ENCODE measurements at places on chromosomes 12 and 14.

- DNase-seq = peak; percentile 71
Observed at GRCh38 chr12:48350249-48351021, at the start of gene ZNF641. ZNF641 (minus strand) TSS chr12:48350919; CDS start chr12:48348090, 2,829 bp downstream.

- no peak for DNase-seq
Observed at GRCh38 chr14:36988989-36989388, 183.4 kb downstream of the SLC25A21 start.

DNA sequence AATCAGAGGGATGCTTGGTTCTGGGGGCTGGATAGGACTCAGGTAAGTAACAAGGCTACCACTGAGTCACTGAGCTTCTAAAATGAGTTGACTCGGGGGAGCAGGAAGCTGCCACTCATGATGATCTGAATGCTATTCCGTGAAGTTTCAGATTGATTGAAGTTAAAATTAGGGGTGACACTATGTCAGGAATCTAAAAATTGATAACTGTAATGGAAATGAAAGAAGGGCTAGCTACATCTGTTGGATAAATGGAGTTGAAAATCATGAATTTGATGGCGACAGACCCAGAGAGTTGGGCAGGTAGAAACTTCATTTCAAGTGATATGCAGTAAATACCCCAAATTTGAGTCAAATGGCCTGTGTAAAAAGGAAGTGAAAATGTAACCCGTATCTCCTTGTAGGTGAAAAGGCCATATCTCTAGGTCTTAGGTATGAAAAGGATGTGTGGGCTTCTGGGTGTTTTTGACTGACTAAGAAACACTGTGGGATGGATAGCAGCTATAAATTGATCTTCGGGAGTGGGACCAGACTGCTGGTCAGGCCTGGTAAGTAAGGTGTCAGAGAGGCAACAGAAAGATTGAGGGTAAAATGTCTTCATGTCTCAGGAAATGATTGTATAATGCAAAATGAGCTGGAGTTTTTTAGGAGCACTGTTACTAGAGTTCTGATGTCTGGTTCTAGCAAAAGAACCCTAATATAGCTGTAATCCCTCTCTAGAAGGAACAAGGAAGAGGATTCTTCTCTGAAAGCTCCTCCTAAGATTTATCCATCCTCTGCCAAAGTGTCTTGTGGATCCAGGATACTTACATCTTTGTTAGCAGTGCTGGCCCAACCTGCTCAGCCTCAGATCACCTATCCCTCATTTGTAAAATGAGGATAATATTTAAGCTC, 57.3 kb downstream of the DAD1 start:
- no peak for DNase-seq

- no peak for DNase-seq
Observed at GRCh38 chr14:40074169-40074568, 641.9 kb upstream of the FBXO33 start.

DNA sequence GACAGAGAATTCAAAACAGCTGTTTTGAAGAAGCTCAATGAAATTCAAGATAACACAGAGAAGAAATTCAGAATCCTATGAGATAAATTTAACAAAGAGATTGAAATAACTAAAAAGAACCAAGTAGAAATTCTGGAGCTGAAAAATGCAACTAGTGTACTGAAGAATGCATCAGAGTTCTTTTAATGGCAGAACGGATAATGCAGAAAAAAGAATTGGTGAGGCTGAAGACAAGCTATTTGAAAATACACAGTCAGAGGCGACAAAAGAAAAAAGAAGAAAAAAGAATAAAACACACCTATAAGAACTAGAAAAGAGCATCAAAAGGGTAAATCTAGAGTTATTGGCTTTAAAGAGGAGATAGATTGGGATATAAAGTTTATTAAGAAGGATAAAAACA, 103.3 kb downstream of the INSM2 start:
- no peak for DNase-seq

GRCh38 chr12:76183459-76184186, 99.1 kb upstream of the NAP1L1 start:
- peak; percentile 5 for DNase-seq

DNA sequence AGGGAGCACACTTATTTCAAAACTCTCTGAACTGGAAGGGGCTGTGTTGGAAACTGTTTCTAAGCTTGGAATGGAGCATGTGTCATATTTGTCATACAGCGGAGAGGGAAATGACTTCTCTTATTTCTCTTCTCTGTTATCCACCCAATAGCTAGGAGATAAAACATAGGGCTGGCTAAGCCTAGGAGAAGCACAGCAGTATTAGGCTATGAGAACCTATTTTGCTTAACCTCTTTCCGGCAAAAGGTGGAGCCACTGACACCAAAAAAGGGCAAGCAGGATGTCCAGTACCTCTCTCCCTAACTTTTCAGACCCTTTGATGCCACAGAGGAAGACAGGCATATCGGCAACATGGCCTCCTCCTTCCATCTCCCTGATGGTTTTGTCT, 148.3 kb downstream of the CRADD start:
- DNase-seq = no peak

DNA sequence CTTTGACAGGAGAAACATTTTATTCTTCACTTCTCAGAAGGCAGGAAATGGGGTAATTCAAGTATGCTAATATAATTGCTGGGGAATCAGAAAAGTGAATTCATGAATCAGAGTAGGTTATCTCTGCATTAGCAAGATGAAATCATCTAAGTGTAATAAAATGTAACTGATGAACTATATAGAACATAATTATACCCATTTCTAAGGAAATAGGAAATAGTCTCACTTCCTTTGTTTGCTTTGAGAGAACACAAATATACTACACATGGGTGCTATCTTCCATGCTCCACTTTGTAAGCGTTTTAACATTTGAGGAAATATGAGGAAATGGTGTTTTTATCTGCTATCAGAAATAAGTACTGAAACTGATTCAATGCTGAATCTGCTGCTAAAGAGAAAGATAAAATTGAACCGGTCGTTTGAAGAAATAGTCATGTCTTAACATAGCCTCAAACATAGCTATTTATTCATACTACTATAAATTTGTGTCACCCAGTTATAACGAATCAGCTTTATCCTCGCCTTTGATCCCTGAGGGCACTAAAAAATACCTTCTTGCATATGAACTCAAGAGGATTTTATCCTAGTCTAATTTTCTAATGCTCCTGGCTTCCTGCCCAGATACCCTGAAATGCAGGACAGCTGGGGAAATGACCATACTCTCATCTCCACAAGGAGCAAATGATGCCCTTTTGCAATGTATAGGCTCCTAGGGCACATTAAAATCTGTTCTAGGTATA, 696.0 kb downstream of the C12orf50 start:
- no peak for DNase-seq

DNA sequence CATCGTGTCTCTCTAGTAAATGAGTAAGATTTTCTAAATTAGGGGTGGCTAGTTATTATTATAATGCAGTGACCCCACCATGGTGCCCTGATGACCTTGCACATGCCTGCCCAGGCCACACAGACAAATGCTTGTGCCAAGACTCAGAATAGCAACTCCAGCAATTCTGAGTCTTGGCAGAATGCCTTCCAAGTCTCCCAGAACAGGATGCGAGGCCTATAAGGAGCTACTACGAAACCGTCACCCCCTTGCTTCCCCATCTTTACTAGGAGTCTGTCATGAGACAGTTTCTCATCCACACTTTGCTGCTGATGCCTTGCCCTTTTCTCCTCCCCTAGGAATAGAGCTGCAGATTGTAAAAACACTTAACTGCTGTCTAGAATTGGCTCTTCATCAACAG, 559.9 kb downstream of the TRHDE start:
- DNase-seq = no peak

GRCh38 chr14:37900561-37900960, 305.1 kb downstream of the TTC6 start:
- DNase-seq = no peak

DNA sequence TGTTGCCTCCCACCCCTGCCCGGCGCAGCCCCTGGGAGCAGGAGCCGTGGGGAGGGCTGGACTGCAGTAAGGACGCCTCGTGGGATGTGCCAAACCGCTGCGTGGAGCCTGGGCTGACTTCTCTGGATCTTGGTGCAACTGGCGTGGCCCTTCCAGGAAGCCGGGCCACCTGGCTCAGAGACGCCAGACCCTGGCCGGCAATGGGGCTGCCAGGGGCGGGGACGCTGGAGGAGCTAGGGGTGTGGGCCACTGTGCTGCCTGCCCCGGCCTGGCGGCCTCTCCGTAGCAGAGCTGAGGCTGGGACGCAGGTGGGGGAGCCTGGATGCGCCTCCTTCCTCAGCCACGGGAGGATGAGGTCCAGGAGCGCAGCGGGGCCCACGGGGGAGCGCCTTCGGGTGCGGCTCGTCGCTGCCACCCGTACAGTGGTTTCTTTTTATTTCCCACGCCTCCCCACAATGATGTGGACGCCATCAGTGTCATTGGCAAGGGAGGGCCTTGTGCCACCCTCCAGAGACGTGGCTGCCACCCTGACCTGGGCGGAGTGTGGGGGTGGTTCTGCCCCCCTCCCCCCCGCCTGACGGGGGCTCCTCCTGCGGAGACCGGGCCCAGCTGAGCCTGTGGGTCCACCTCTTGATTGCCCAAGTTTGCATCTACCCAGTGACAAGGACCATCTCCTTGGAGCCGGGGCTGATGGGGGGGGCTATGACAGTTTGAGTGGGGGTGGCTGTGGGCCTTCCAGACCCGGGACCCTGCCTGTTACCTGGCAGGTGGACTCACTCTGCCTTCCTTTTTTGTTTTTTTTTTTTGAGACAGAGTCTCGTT, 11.3 kb downstream of the DDX51 start:
- no peak for DNase-seq
